ENCODE measurements at places on chromosomes 3 and 15.

DNA sequence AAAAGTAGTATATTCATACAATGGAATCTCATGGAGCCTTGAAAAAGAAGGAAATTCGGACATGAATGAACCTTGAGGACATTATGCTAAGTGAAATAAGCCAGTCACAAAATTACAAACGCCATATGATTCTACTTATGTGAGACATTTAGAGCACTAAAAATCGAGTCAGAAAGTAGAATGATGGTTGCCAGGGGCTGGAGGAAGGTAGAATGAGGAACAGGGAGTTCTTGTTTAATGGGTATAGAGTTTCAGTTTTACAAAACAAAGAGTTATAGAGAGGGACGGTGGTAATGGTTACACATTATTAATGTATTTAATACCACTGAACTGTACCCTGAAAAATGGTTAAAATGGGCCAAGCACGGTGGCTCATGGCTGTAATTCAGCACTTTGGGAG lies 19.5 kb downstream of the UBXN7 start:
- DNase-seq: no peak

- DNase-seq: no peak
These were observed 41.2 kb downstream of the RAB7A start for GRCh38 chr3:128767094-128767750.

DNA sequence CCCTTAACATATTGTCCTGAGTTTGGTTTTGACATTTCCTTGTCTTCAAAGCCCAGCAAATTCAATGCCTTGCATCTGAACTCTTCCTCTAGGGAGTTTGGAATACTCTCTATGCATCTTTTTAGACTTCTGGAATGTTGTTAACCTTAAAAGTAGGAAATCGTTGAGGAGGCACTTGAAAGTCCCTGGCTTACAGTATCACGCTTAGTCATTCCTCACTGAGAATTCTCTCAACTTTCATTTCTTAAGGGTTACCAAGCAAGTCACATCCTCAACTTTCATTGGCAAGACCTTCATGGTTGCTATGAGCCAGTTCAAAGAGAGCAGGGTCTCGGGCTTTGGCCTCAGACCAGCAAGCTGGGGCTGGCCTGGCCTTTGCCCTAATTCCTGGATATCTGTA lies 89.9 kb downstream of the ASB7 start:
- no peak for DNase-seq

DNA sequence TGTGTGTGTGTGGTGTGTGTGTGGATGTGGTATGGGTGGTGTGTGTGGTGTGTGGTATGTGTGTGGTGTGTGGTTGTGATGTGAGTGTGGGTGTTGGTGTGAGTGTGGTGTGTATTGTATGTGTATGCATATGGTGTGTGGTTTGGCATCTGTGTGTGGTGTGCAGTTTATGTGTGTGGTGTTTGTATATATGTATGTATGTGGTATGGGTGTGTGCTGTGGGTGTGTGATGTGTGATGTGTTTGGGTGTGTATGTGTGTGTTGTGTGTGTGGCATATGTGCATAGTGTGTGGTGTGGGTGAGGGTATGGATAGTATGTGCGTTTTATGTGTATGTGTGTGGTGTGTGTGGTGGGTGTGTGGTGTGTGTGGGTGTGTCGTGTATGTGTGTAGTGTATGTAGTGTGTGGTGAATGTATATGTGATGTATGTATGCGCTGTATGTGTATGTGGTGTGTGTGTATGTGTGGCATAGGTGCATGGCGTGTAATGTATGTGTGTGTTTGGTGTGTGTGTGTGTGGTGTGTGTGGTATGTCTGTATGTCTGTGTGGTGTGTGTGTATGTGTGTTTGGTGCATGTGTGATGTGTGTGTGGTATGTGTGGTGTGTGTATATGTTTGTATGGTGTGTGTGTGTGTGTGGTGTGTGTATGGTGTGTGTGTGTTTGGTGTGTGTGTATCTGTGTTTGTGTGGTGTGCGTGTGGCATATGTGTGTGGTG lies 58.0 kb downstream of the EFCAB12 start:
- no peak for DNase-seq

DNA sequence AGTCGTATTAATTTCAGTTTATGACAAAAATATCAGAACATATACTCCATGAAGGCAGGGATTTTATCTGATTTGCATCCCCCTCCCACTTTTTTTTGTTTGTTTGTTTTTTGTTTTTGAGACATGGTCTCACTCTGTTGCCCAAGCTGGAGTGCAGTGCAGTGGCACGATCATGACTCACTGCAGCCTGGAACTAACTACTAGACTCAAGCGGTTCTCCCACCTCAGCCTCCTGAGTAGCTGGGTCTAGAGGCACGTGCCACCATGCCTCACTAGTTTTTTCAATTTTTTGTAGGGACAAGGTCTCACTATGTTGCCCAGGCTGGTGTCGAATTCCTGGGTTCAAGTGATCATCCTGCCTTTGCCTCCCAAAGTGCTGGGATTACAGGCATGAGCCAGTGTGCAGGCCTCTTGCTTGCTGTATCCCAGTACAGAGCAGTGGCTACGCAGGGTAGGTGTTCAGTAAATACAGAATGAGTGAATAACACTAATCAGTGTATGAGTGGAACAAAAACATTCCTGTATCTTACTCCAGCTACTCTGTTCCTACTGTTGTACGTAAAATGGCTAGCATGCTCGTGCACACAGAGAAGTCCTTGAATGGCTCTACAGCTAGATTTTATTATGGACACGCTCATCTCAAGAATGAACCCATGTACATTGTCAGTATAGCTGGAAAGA lies 272.4 kb downstream of the FOXP1 start:
- DNase-seq: no peak

All from stimulated activated CD8-positive, alpha-beta memory T cell treated with anti-CD3 and anti-CD28 coated beads, Interleukin-4, amount 100 ng/mL, for 4 hours (primary cell).